ENCODE measurements at places on chromosomes 12 and 14. TPM values are rescaled to one million over a fixed set of nuclear protein-coding genes. Genes with fewer than 3 reads are reported as not detected.

- H3K4me3 ChIP-seq, result no peak overlapping the region
- H3K27me3 ChIP-seq, result no peaks in the 10 kb centered on the region
- H3K27ac ChIP-seq, result no peak overlapping the region
- H3K36me3 ChIP-seq, result no peaks in the 10 kb centered on the region
- DNase-seq, result peak; percentile 89
These were observed 22.1 kb upstream of the ITPK1 start for GRCh38 chr14:93137864-93138263.

DNA sequence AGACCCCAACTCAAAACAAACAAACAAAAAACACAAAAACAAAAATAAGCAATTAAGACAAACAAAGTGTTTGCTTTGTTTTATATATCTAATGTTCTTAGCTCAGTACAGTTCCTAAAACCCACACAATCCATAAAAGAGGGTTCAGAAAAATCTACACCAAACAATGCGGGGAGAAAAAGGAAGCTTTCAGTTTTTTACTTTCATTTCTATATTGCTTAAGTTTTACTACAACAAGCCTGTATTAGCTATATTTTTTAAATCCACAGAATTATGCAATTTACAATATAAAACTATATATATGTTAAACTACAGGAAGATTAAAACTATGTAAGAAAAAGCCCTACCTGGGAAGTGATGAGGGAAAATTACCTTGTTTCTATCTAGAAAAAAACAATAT lies 41.4 kb downstream of the CLIP1 start:
- no peaks in the 10 kb centered on the region for H3K27me3 ChIP-seq
- peaks cover 29% of the 10 kb centered on the region for H3K36me3 ChIP-seq
- no peak overlapping the region for H3K27ac ChIP-seq

DNA sequence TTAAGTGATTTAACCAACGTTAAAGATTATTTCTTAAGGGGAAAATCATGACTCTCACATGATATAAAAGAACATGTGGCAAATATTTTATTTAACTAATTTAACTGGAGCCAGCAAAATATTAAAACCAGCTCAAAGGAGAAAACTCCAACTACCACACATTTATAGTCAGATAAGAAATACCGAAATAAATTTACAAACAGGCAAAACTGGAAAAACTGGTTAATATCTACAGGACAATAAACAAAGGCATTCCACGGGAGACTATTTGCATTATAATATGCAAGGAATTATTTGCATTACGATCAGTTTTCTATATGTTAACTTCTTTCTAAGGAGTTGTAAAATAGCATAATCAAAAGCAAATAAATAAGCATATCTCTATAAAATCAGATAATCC lies 13.8 kb upstream of the BCL2L14 start:
- H3K27ac ChIP-seq, result no peak overlapping the region
- no peak overlapping the region for H3K4me3 ChIP-seq
- DNase-seq, result no peak
- no peaks in the 10 kb centered on the region for H3K27me3 ChIP-seq
- H3K4me1 ChIP-seq, result no peaks in the 10 kb centered on the region
- H3K36me3 ChIP-seq, result no peaks in the 10 kb centered on the region

DNA sequence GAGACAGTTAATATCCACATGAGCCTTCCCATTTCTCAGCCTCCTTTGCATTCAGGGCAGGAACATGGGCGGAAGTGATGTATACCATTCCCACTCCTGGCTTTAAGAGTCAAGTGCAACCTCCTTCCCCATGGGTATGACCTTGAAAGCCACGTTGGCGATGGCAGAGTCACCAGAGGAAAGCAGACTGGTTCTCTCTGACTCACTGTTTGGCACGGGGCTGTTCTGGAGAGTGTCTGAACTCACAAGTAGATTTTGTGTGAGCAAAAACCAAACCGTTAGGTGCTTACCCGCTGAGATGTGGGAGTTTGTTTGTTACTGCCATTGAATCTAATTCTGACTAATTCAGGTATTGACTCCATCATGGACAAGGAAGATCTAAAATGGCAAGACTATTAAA lies 36.7 kb upstream of the PZP start:
- H3K27ac ChIP-seq, result no peak overlapping the region
- DNase-seq, result no peak
- no peak overlapping the region for H3K4me3 ChIP-seq
- no peaks in the 10 kb centered on the region for H3K4me1 ChIP-seq
- H3K27me3 ChIP-seq, result no peaks in the 10 kb centered on the region
- H3K36me3 ChIP-seq, result no peaks in the 10 kb centered on the region

DNA sequence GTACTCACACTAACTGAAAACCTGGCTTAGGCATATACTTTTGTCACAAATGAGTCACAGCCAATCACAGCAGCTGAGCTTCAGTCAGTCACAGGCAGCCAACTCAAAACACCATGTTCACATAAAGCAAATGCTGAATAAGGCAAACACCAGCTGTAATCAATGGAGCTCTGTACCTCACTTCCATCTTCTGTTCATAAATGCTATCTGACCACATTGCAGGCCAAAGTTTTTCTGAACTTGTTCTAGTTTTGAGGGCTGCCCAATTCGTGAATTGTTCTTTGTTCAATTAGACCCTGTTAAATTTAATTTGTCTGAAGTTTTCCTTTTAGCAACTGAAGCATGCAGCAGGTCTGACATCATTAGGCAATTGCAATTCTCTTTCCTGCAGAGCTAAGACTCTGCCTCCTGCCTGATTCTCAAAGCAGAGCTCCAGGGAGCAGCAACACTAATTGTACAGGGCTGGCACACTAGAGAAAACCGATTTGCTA lies 129.9 kb downstream of the WIF1 start:
- no peaks in the 10 kb centered on the region for H3K4me1 ChIP-seq
- no peak for DNase-seq
- no peaks in the 10 kb centered on the region for H3K27me3 ChIP-seq
- H3K4me3 ChIP-seq, result no peak overlapping the region
- no peak overlapping the region for H3K27ac ChIP-seq

DNA sequence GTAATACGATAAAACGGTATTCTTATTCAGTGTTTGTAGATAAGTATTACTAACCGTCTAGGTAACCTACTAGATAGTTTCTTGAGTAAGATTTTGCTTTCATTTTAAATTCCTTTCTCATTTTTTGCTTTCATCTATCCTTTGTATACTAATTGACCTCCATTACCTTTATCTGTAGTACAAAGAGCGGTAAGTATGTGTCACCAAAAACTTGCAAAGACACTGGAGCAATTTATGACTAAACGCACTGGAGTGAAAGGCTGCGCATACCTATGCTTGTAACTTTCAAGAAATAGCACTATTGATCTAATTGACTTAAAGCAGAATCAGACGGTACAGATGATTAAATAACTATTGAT lies 1.7 kb downstream of the ARHGAP5 start:
- peak overlapping the region; percentile 100 for H3K27ac ChIP-seq
- H3K27me3 ChIP-seq, result no peaks in the 10 kb centered on the region
- DNase-seq, result no peak
- no peaks in the 10 kb centered on the region for H3K36me3 ChIP-seq
- H3K4me1 ChIP-seq, result peaks cover 14% of the 10 kb centered on the region

- no peak overlapping the region for H3K4me3 ChIP-seq
- H3K27ac ChIP-seq, result peak overlapping the region; percentile 32
- H3K27me3 ChIP-seq, result no peaks in the 10 kb centered on the region
- no peak for DNase-seq
- no peaks in the 10 kb centered on the region for H3K36me3 ChIP-seq
These were observed 89.5 kb upstream of the SLC38A2 start for GRCh38 chr12:46461907-46462640.

GRCh38 chr12:39427360-39427808 lies 15.5 kb downstream of the KIF21A start:
- no peaks in the 10 kb centered on the region for H3K27me3 ChIP-seq
- H3K4me3 ChIP-seq, result no peak overlapping the region
- no peak for DNase-seq
- no peaks in the 10 kb centered on the region for H3K36me3 ChIP-seq

DNA sequence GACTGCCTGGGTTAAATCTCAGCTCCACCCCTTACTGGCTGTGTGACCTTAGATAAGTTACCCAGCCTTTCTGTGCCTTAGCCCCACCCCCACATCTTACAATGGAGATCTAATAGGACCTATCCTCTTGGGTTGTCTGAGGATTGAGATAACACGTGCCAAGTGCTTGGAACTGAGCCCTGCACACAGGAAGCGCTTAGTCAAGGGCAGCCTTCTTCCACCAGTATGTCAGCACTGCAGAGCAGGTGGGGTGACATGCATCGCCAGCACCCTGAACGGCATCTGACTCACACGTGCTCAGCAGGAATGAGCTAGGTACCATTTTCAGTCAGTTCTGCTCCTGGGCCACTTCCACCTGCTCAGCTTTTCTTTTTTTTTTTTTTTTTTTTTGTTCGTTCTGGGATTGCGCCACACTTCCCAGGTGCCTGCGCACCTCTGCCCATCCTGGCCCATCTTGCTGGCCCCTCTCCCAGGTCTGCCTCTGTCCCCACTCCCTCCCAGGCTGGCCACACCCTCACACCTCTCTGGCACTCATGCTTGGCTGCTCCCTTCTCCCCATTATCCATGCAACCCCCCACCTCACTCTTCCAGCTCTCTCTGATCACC lies 19.6 kb downstream of the LGMN start:
- DNase-seq, result peak; percentile 88
- no peak overlapping the region for H3K4me3 ChIP-seq
- H3K36me3 ChIP-seq, result peaks cover 12% of the 10 kb centered on the region
- H3K27ac ChIP-seq, result peak overlapping the region; percentile 59
- H3K27me3 ChIP-seq, result no peaks in the 10 kb centered on the region

GRCh38 chr12:25792031-25792430 lies 166.5 kb upstream of the RASSF8 start:
- no peaks in the 10 kb centered on the region for H3K4me1 ChIP-seq
- no peaks in the 10 kb centered on the region for H3K27me3 ChIP-seq
- H3K36me3 ChIP-seq, result no peaks in the 10 kb centered on the region
- no peak overlapping the region for H3K27ac ChIP-seq

The CMA1 gene
- total RNA-seq, result not detected

The GUCY2C gene
- total RNA-seq, result not detected

GRCh38 chr14:64849940-64850339 lies 29.8 kb downstream of the SPTB start:
- no peak overlapping the region for H3K27ac ChIP-seq
- no peaks in the 10 kb centered on the region for H3K4me1 ChIP-seq
- H3K27me3 ChIP-seq, result peaks cover 4% of the 10 kb centered on the region
- no peak for DNase-seq
- no peak overlapping the region for H3K4me3 ChIP-seq
- no peaks in the 10 kb centered on the region for H3K36me3 ChIP-seq

The MYO1A gene
- total RNA-seq, result not detected

The CEBPE gene
- not detected for total RNA-seq

The RD3L gene
- total RNA-seq, result not detected

DNA sequence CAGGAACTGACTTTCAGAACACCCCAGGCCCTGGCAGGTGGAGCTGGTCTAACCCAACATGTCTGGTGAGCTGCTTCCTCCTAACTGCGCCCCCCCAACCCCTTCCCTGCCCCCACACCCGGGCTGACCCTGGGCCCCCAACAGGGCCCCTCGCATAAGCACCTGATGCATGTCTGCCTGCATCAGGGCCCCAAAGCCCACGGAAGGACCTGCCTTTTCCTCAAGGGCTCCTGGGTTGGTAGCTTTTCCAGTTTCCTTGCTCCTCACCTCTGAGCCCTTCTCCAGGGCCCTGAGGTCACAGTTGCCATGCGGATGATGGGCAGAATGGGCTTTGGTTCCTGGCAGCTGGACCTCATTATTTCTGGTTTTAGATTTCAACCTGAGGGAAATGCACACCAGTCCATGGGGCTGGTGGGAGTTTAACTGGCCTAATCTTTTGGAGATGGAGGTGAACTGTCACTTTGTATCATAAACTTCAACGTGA lies 18.5 kb downstream of the TESC start:
- H3K36me3 ChIP-seq, result no peaks in the 10 kb centered on the region
- H3K27me3 ChIP-seq, result no peaks in the 10 kb centered on the region

The CLMN gene
- 19.5 TPM for total RNA-seq

The BATF gene
- total RNA-seq, result 1.6 TPM

DNA sequence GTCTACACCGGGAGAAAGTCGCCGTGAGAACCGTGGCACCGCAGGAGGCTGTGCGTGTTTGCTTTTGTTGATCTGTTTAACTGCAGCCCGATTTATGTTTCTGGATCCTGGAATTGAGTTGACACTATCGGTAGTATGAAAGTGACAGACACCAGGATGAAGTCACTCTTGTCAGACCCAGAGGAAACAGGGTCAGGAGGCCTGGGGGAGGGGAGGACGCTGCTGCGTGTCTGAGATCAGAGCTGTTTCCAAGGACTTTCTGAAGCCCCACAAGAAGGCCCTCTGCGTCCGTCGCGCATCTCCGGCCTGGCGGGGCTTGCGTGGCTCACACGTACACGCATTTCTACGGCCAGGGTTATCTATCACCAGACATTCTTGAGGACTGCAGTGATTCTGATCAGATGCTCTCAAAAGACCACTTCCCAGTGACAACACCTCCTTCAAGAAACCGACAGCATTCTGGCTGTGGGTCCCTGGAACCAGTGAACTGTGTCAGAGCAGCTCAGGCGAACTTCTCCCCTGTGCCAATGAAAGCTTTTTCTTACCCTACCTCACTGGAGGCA lies 263.4 kb downstream of the ADGRD1 start:
- peak overlapping the region; percentile 90 for H3K27ac ChIP-seq
- peaks cover 44% of the 10 kb centered on the region for H3K4me1 ChIP-seq

- no peaks in the 10 kb centered on the region for H3K27me3 ChIP-seq
- H3K4me3 ChIP-seq, result no peak overlapping the region
- no peak for DNase-seq
- H3K4me1 ChIP-seq, result no peaks in the 10 kb centered on the region
- H3K36me3 ChIP-seq, result no peaks in the 10 kb centered on the region
These were observed 142.9 kb downstream of the NAV3 start for GRCh38 chr12:77973579-77973978.

DNA sequence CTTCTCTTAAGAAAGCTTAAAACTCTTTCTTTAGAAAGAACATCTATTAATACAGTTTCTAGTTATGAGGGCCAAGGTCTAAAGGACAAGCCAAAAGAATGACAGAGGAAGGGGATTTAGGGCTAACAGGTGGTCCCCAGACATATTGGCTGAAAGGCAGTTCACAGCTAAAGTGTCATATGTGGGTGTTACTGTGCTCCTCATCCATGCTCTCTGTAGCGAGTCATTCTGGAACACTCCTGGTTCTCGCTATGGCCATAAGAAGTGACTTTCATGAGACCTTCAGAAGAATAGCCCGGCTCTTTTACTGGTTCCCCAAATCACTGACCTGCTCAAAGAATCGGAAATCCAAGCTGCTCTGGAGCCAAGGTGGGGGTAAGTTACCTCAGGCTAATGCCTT lies 55.0 kb downstream of the TBK1 start:
- DNase-seq, result no peak
- no peak overlapping the region for H3K4me3 ChIP-seq
- H3K4me1 ChIP-seq, result no peaks in the 10 kb centered on the region
- H3K36me3 ChIP-seq, result no peaks in the 10 kb centered on the region
- H3K27me3 ChIP-seq, result no peaks in the 10 kb centered on the region

DNA sequence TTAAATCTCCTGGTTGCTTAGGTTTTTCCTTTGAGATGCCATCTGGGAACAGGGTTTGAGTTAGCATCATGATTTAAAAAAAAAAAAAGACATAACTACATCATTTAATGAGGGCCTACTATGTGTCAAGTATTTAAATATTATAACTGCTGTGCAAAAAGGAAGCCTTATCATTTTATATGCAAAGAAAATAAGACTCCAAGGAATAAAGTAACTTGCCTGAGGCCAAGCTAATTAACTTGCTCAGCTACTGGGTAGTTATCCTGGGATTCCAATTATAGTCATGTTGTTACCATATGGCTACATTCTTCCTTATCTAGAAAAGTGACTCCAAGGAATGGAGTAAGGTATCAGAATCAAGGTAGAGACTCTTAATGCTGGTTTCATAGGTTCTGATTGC lies 123.5 kb downstream of the SLC41A2 start:
- H3K36me3 ChIP-seq, result no peaks in the 10 kb centered on the region
- H3K27ac ChIP-seq, result no peak overlapping the region
- no peak for DNase-seq

The FGF6 gene
- total RNA-seq, result not detected

The CPNE6 gene
- not detected for total RNA-seq

The FERMT2 gene
- total RNA-seq, result 98.5 TPM
